H9 (cell line): ENCODE measurements at places on chromosomes 1 and 21. TPM values are rescaled to one million over a fixed set of nuclear protein-coding genes. Genes with fewer than 3 reads are reported as not detected.

The CDC42SE1 gene
- 83.9 and 87.3 TPM in 2 replicates for total RNA-seq

The OR10T2 gene
- total RNA-seq: not detected in 2 replicates

The SPATA1 gene
- total RNA-seq: 0.61 TPM in 1 of 2 replicates, not detected in the other

The SLC30A10 gene
- 0.09 and 0.20 TPM in 2 replicates for total RNA-seq

The ACTL8 gene
- total RNA-seq: 0.26 TPM in 1 of 2 replicates, not detected in the other

The PLEKHN1 gene
- total RNA-seq: 2.0 and 3.0 TPM in 2 replicates

The ASAP3 gene
- 25.9 and 26.7 TPM in 2 replicates for total RNA-seq

The TMOD4 gene
- total RNA-seq: 0.42 and 1.6 TPM in 2 replicates

The KCNH1 gene
- total RNA-seq: 0.04 and 0.11 TPM in 2 replicates

The TMEM269 gene
- total RNA-seq: 0.17 and 0.44 TPM in 2 replicates

The MASP2 gene
- total RNA-seq: 0.46 and 0.57 TPM in 2 replicates
